Effector memory CD4-positive, alpha-beta T cell (primary cell): ENCODE measurements at places on chromosomes 7 and 10.

DNA sequence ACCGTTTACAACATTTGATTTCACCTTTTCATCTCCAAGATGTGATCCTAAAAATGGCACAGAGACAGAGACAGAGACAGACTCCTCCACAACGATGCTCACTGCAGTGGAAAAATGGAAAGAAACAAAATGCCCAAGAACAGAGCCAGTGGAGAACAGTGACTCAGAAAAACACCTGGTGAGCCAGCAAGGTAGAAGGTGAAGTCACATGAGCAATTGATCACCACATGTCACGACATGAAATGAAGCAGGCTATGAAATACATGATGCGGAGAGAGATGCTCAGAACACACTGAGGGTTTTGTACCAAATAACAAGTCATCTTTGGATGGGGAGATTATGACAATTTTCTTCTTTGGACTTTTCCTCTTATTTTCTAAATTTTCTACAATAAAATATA is 3.5 kb downstream of the MSMB start:
- no peak overlapping the region for H3K27ac ChIP-seq
- H3K27me3 ChIP-seq = no peaks in the 10 kb centered on the region
- H3K4me3 ChIP-seq = no peak overlapping the region

- no peak overlapping the region for H3K4me3 ChIP-seq
- peaks cover 4% of the 10 kb centered on the region for H3K4me1 ChIP-seq
- no peaks in the 10 kb centered on the region for H3K36me3 ChIP-seq
- DNase-seq = no peak
- H3K27ac ChIP-seq = no peak overlapping the region
- no peaks in the 10 kb centered on the region for H3K27me3 ChIP-seq
Observed at GRCh38 chr10:4013651-4014121, 228.7 kb upstream of the KLF6 start.

DNA sequence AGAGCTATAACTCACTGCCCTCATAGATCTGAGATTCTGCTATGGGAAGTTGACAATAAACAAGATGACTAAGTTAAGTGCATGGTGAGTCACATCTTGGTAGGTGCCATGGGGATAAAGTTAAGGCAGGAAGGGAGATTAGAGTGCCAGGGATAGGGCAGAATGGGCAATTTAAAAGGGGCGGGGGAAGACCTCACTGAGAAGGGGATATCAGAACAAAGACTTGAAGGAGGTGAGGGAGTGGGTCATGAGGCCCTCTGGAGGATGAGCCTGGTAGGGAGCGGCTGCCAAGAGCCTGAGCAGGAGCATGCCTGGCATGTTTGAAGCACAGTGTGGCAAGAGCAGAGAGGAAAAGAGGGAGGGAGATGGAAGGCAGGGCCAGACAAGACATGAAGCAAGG is 34.8 kb upstream of the INMT start:
- H3K27me3 ChIP-seq = no peaks in the 10 kb centered on the region
- no peak for DNase-seq
- H3K4me3 ChIP-seq = no peak overlapping the region

- no peaks in the 10 kb centered on the region for H3K4me1 ChIP-seq
- no peak overlapping the region for H3K27ac ChIP-seq
- no peak overlapping the region for H3K4me3 ChIP-seq
- DNase-seq = no peak
- no peaks in the 10 kb centered on the region for H3K36me3 ChIP-seq
Observed at GRCh38 chr10:122152544-122152943, 118.6 kb upstream of the BTBD16 start.

- no peak overlapping the region for H3K4me3 ChIP-seq
- H3K27me3 ChIP-seq = no peaks in the 10 kb centered on the region
- DNase-seq = no peak
- H3K27ac ChIP-seq = no peak overlapping the region
Observed at GRCh38 chr7:66964411-66964810, 31.0 kb downstream of the SBDS start.

GRCh38 chr10:110514848-110515247 is 17.1 kb downstream of the DUSP5 start:
- no peaks in the 10 kb centered on the region for H3K27me3 ChIP-seq
- H3K4me3 ChIP-seq = no peak overlapping the region
- no peak for DNase-seq

DNA sequence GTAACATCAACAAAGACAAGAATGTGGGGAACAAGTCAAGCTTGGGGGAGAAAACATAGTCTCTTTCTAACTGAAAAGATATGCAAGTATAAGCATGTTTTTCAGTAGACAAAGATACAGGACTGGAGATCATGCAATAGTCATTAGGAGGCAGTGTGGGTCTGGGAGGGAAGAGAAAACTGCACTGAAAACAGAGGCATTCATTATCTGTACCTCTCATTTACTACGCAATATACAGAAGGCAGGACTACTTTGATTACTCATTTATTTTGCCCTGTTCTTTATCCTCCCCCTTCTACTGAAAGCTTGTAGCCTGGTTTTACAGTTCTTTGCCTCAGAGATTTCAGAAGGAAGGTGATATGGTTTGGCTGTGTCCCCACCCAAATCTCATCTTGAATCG is 341.2 kb downstream of the CRPPA start:
- no peak overlapping the region for H3K27ac ChIP-seq
- no peaks in the 10 kb centered on the region for H3K4me1 ChIP-seq
- H3K27me3 ChIP-seq = no peaks in the 10 kb centered on the region
- H3K36me3 ChIP-seq = no peaks in the 10 kb centered on the region
- DNase-seq = no peak

DNA sequence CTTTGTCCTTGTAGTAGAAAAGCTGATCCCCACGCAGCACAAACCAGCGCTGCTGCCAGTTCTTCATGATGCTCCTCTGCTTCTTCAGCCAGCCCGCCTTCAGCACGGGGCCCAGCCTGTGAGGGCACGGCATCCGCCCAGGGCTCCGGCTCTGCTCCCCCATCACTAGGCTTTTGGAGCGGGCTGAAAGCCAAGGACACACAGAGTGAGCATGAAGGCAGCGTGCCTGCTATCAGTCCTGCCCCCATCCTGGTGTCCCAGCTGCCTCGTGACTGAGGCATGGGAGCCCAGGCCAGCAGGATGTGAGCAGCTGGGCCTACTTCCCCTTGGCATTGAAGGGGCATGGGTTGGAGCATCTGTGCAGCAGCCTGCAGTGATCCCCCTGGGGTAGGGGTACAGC is 21.9 kb downstream of the ARHGAP22 start:
- DNase-seq = no peak
- no peaks in the 10 kb centered on the region for H3K36me3 ChIP-seq
- no peaks in the 10 kb centered on the region for H3K27me3 ChIP-seq

DNA sequence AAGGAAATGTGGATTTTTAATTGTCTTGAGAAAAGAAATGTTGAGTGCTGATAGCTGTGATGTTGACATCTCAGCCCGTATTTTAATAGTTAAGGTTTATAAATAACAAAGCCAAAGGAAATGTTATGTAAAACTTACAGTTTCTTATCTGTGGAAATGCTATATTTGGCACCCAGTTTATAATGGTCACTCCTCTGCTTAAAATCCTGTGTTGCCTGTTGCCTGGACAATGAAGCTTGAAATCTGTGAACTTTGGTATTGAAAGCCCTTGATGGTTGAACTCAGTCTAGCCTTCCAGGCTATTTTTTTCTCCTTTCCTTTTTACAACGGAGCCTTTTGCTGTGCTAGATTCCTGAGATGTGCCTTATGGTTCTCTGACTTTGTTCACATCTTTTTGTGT is 46.5 kb downstream of the MCU start:
- no peaks in the 10 kb centered on the region for H3K27me3 ChIP-seq
- no peaks in the 10 kb centered on the region for H3K4me1 ChIP-seq
- H3K27ac ChIP-seq = no peak overlapping the region
- H3K4me3 ChIP-seq = no peak overlapping the region
- H3K36me3 ChIP-seq = no peaks in the 10 kb centered on the region
- DNase-seq = no peak

GRCh38 chr10:6300106-6300783 is 97.5 kb downstream of the PFKFB3 start:
- H3K27me3 ChIP-seq = no peaks in the 10 kb centered on the region
- H3K27ac ChIP-seq = peak overlapping the region; percentile 12
- DNase-seq = peak; percentile 9
- no peak overlapping the region for H3K4me3 ChIP-seq
- peaks cover 12% of the 10 kb centered on the region for H3K4me1 ChIP-seq
- no peaks in the 10 kb centered on the region for H3K36me3 ChIP-seq

GRCh38 chr10:63670291-63670898 is 149.2 kb downstream of the REEP3 start:
- H3K36me3 ChIP-seq = no peaks in the 10 kb centered on the region
- H3K27ac ChIP-seq = no peak overlapping the region
- H3K4me3 ChIP-seq = no peak overlapping the region
- DNase-seq = no peak
- no peaks in the 10 kb centered on the region for H3K27me3 ChIP-seq
- no peaks in the 10 kb centered on the region for H3K4me1 ChIP-seq

DNA sequence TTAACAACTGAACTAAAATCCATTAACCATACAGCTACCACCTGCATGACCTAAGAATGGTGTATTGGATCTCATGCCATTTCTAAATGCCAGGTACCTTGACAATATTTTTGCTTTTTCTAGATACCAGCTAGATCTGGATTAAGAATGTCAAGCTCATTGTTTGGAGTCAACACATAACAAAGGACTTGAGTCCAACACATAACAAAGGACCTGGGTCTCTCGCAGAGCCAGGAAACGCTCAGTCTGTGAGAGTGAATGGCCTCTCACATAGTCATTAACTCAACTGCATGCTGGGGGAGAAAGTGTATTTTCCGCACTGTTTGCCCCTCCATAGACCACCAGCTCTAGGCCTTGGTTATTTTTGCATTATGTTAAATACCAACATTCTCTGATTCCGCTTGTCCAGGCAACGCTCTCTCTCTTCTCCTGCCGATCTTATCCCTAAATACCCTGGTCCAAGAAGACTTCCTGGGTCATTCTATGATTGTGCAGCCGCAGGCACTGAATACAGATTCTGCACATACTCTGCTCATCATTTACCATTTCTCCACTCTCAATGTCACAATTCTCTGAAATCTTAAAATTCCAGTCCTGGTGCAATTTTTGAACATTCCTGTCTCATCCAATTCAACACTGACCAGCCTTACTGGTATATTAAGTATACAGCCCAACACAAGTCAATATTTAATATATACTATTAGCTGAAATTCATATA is 31.2 kb downstream of the ITIH5 start:
- no peaks in the 10 kb centered on the region for H3K27me3 ChIP-seq
- H3K27ac ChIP-seq = no peak overlapping the region
- no peak overlapping the region for H3K4me3 ChIP-seq
- no peaks in the 10 kb centered on the region for H3K4me1 ChIP-seq
- H3K36me3 ChIP-seq = no peaks in the 10 kb centered on the region
- DNase-seq = no peak

DNA sequence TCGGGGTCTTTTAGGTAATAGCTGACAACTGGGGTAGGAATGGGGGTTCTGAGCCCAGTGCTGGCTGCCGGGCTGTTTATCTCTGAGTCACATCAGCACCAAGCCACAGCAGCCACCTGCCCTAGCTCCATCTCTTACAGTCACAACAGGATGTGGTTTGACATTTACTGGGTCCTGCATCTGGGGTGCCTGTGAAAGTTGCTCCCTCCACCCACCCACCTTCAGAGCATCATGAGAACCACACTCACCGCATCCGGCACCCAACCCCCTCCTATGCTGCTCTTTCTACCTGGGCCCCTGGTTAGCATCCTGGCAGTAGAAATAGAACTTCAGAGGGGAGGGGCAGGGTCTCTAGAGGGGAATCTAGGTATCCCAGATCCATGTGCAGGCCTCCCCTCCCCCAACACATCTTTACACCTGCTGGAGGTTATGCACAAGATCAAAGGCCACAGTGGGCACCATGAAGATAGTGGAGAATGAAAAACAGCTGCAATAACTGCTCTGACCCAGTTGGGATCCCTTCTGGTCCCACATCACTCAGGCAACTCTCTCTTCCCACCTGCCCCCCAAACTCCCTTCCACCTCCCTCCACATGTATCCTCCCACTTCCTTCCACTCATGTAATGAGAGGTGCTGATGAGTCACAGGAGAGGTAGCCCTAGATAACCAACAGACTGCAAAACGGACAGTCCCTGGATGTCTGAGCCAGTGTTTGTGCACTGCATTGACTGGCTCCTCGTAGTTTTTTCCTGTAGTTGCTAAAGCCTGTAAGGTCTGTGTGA is 38.2 kb downstream of the PRSS2 start:
- peak overlapping the region; percentile 99 for H3K27ac ChIP-seq
- peaks cover 88% of the 10 kb centered on the region for H3K4me1 ChIP-seq
- no peaks in the 10 kb centered on the region for H3K36me3 ChIP-seq
- H3K27me3 ChIP-seq = no peaks in the 10 kb centered on the region

DNA sequence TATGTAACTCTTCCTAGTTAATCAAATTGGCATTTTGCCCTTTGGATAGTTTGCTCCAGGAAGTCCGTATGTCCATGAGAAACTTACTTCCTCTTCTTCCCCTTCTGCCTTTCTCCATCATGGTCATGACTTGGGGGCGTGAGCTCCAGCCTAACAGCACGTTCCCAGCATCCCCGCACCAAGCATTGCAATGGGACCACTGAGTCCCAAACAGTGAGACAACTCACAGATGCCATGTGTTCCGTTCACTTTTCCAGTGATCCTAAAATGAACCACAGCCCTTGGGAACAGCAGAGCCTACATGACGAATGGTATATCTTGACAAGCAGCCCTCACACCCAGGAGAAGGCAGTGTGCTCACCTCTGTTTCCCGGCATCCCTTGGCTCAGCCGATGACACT is 10.7 kb downstream of the BTBD16 start:
- no peaks in the 10 kb centered on the region for H3K36me3 ChIP-seq
- H3K4me1 ChIP-seq = no peaks in the 10 kb centered on the region
- no peak for DNase-seq
- H3K27ac ChIP-seq = no peak overlapping the region

DNA sequence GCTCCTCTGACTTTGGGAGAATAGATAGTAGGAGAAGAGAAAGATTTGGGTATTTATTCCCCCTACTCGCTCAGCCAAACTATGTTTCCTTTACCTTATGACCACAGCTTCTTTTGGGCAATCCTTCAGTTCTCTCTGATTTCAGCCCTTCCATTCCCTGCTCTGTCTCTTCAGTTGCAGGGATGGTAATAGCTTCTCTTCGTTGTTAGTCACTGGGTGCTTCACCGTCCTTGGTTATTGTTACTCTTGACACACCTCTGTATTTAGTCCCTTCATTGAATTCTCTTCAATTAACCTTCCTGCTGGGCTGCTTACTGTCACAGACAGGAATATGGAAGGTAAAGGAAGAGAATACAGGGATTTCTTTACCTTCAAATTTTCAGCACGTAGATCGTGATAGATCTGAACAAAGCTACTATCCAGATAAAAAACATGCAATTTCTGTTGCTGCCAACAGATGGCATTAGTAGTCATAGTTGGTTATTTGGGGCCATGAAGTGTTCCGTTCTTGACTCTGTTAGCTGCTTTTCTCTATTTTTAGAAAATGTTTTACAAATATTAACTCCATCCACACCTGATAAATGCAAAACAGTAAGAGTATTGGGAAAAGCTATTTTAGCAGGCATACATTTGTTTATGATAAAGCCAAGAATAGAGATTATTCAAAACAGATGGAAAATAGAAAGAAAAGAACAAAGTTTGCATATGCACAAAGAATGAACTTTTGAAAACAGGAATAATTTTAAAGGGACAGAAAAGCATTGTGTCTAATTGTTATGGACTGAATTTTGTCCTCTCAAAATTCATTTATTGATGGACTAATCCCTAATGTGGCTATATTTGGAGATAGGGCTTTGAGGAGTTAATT is 14.0 kb upstream of the PTTG1IP2 start:
- H3K27me3 ChIP-seq = no peaks in the 10 kb centered on the region
- H3K36me3 ChIP-seq = no peaks in the 10 kb centered on the region
- no peak overlapping the region for H3K4me3 ChIP-seq
- H3K4me1 ChIP-seq = no peaks in the 10 kb centered on the region
- no peak overlapping the region for H3K27ac ChIP-seq
